Foreskin keratinocyte (primary cell): ENCODE measurements at places on chromosomes 16 and 17. TPM values are rescaled to one million over a fixed set of nuclear protein-coding genes. Genes with fewer than 3 reads are reported as not detected.

Gene CTF1
- total RNA-seq, result 0.95 and 1.6 TPM in 2 replicates

Gene IL17C
- total RNA-seq, result not detected in 2 replicates

Gene SMTNL2
- not detected in 2 replicates for total RNA-seq

Gene LITAFD
- total RNA-seq, result not detected in 2 replicates

Gene KRT28
- total RNA-seq, result not detected in 2 replicates

Gene LPO
- not detected in 2 replicates for total RNA-seq

Gene TBC1D28
- total RNA-seq, result not detected in 2 replicates

Gene FOXN1
- total RNA-seq, result 0.07 and 0.28 TPM in 2 replicates

Gene PYY
- total RNA-seq, result not detected in 2 replicates

Gene MAF
- total RNA-seq, result 0.81 and 2.9 TPM in 2 replicates

Gene OMG
- not detected in 2 replicates for total RNA-seq
